Cortex of kidney (tissue), 1 donor: ENCODE measurements at places on chromosomes 6 and 20.

DNA sequence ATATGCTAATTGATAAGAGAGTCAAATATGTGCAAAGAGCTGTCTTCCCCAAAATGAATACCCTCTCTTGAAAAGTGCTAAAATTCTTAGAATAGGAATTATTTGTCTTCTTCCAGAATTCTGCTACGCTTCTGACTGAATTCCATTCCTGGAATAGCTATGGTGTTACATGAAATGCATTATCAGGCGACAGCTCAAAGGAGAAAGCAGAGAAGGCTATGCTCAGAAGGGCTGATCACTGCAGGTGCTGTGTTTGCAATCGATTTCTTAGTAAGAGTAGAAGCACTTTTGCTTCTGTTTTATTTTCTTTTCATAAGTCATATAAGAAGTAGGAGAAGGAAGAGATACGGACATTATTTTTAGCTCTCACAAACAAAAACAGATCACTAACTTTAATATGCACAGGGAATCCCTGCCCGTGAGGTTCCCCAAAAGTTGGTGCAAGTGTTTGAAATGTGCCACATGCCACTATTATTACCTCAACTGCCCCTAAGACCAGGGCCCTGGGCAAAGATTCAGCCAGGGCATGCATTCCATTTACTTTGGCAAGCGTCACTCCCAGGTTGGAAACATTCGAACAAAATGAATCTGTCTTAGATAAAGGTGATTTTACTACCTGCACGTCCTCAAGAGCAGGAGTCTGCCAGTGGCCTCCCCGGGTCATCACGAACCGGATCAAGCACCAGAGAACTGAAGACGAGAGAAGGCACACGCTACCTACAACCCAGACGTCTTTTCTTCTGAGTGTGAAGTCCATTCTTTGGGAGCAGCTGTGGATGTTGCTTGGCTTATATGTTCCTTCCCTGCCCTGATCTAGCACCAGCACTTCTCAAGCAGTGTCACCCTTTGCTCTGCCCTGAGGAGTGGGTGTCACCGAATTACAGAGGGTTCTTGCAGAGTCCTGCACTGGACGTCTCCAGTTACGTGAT is 7.2 kb downstream of the MYLK4 start:
- no peak for DNase-seq

DNA sequence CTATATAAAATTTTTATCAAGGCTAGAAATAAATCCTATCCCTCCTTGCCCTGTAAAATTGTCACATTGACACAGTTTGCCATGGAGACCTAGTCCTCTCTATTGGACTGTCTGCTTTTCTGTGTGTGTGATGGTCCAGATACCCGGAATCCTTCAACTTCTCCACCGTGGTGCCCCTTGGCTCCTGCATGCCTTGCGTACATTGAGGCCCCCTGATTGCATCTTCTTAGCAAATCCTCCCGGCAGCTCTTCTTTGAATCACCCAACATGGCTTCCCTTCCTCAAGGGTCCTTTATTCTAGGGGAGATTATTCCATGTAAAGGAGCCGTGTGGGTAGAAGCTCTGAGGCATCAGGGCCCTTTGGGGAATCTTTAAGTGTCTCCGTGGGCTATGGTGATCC is 219.5 kb downstream of the CDC5L start:
- no peak for DNase-seq

DNA sequence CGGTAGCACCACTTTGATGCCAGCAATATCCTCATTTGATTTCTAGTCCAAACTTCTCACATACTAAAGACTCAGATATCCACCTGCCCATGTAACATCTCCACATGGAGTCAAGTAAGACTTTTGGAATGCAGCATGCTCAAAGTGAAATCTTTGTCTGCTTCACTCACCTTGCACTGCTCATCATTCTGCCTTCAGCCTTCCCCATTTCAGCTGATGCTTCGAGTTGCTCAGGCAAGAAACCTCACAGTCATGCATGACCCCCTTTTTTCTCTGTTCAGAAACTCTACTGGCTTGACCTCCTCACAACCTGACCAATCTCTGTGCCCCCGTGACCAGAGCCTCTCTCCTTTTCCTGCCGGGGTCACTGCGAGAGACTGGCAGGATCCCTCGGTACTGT is 41.0 kb upstream of the KIF25 start:
- DNase-seq: no peak

DNA sequence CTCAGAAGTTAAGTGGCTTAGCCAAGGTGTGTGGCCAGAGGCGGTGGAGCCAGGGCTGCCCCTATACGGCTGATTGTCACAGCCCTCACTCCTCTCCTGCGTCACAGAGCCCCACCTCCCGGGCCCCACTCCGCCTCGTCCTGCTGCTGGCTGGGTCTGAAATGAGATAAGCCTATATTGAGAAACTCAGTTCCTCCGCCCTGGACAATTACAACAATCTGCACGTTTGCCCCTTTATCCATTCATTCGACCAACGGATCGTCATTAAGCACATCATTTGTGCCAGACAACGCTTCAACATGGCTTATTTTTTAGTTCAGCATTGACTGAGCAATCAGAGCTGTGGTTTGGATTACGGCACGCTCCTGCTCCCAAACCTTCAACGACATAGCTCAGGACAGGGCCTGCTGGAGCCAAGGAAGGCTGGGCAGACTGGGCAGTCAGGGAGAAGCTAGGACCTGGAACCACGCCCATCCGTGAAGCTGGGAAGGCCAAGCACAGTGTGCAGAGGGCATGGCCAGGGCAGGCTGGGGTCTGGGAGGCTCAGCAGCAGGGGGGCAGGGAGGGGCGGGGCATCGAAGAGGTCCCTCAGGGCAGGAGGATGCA is 16.6 kb upstream of the EZR start:
- no peak for DNase-seq

DNA sequence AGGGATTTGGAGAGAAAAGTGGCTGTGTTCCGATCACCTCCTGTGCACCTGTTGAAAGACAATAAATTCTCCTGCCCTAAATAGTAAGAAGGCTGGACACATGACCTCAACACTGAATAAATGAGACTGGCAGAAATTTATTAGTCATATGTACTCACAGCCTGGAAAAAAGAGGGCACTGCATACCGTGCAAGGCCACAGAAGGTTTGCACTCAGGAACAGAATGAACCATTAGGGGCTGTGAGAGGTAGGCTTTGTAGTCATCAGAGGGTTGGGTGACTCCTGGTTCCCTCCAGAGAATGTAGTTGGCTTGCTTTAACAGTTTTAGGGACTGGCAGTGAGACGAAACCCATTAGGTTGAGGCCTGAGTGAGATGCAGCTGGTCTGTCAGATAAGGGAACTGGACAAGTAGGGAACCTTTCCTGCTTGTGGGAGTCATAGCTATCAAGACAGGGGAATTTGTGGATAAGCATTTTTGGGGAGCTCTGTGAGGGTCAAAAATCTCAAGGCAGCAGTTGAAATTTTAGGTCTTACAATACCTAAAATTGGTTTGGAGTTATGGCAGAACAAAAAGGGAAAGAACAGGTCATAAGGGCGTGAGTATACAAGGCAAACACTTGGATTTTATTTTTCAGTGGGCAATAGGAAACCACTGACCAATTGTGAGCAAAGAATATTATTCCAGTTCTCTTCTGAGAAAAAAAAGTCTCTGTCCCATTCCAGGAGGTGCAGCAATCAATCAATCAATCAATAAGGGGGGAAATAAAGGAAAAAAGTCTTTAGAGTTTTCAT is 67.9 kb upstream of the BTN3A2 start:
- DNase-seq: no peak

DNA sequence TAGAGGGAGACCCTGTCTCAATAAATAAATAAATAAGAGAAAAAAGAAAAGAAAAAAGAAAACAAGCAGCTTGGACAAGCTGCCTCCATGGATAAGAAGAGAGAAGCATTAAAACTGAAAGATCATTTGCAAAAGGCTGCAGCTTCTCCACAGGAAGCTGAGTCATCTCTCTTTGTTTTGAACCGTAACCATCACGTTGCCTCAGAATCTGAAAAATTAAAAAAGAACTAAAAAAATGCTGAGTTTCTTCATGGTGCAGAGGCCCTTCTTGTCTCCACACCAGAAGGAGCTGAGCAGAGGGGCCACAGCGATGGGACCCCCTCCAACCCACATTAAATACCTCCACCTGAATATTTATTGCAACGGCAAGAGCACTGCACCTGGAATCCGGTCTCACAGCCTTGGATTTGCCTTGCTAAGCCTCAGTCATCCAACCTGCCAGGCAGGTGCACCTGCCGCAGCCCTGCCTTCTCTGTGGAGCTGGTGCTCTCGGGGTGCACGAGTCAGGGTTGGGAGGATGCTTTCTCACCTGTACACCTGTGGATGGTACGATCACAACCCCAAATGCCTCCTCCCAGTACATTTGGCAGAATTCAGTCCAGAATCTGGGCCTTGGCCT is 28.1 kb downstream of the TOX2 start:
- DNase-seq: no peak

DNA sequence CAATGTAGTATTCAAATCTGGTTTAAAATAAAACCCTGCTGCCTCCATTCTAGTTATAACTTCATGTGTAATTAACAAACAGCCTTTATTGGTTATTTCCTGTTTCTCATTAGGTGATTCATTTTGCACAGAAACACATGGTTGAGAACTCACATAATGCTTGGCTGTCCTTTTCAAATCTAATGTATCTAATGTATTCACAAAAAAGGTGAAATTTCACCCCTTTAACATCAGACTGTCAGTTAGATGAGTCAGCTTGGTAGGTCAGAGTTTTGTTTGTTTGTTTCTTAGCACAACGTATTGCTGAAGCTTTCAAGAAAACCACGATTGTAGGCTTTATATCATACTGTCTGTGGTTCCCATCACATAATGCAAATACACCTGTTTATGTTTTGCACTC is 78.7 kb upstream of the TMEM30A start:
- no peak for DNase-seq

DNA sequence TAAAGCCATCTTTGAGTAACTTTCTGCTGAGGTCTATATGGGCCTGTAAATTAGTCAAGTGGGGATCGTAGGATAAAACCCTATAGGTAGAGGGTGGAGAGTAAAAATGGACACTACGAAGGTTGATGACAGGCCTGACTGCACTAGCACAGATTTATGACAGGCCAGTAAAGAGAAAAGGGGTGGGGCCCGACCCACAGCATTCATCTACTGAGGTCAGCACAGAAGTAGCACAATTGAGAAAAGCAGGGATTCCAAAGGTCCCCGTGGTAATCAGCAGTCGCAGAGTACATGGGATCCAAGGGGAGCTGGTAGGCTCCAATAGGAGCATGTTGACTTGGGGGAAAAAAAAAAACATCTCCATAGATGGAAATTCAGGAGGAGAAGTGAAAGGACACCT is 660.4 kb downstream of the TFAP2A start:
- DNase-seq: no peak

DNA sequence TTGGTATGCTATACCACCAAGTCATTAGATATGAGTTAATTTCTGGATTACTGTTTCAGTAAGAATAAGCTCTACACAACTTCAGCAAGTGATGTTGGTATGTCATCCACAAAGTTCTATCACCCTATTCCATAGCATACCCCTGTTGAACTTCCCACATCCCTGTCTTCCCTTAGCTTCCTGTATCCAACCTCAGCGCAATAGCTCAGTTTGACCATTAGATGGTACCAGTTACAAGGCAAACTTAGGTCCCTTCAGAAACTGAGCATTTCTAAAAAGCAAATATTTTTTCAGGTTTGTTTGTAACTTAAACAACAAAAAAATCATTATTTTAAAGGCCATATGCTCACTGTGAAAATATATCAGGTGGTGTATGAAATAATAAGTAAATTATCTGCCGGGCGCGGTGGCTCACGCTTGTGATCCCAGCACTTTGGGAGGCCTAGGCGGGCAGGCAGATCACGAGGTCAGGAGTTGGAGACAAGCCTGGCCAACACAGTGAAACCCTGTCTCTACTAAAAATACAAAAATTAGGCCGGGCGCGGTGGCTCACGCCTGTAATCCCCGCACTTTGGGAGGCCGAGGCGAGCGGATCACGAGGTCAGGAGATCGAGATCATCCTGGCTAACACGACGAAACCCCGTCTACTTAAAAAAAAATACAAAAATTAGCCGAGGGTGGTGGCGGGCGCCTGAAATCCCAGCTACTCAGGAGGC is 8.8 kb upstream of the MOG start:
- no peak for DNase-seq

- no peak for DNase-seq
Measured at GRCh38 chr6:114714836-114715507, 372.1 kb upstream of the HS3ST5 start.

- DNase-seq: no peak
Measured at GRCh38 chr6:34961574-34961973, 72.5 kb downstream of the ANKS1A start.

GRCh38 chr20:11217326-11218172 is 543.8 kb upstream of the JAG1 start:
- no peak for DNase-seq

DNA sequence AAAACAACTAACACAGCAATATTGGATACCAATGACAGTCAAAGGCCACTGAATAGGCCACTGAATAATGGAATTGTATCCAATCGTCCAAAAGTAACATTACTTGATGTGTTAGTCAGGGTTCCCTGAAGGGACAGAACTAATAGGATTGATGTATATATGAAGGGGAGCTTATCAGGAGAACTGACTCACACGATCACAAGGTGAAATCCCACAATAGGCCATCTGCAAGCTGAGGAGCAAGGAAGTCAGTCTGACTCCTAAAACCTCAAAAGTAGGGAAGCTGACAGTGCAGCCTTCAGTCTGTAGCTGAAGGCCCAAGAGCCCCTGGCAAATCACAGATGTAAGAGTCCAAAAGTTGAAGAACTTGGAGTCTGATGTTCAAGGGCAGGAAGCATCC is 571.4 kb downstream of the PRKN start:
- no peak for DNase-seq

DNA sequence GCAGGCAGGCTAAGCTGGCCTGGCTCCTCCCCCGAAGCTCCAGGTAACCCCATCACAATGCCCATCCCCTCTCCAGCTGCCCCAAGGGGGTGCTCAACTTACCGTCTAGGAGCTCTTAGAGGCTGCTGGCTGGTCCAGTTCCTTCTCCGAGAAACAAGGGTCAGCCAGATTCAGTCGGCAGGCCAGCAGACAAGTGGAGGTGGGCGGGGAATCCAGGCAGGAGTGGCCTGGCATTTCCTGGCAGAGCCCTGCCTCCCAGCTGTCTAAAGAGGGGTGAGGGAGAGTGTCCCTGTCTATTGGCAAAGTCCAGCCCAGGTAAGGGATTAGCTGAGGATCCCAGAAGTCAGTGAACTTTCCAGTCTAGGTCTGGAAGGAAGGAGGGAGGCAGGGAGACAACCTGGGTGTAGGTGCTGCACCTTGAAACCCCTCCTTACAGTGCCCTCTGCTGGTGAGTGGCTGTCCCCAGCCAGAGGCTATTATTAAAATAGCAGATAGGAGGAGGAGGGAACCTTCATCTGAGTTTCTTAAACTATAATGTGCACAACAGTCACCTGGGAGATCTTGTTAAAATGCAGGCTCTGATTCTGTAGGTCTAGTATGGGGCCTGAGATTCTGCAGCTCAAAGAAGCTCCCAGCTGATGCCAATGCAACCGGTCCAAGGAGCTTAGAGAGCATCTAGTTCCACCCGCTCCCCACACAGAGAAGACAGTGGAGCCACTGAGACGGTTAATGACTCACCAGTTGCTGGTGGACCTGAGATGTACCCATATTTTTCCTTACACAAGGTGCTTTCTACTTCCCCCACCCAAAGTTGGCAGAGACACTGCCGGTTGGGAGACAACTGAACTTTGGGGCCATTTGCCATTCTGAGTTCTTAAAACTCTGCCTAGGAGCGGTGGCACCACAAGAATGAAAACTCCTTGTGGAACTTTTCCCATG is at the start of gene UNC5CL:
Gene UNC5CL (minus strand): TSS at position 162 of the 939 bp plus-strand sequence. CDS start 4,147 bp downstream, outside the sequence.
- no peak for DNase-seq

- DNase-seq: no peak
Measured at GRCh38 chr6:33624856-33625255, 3.7 kb downstream of the ITPR3 start.
